NCI-H345 (cell line): ENCODE measurements at places on chromosomes 11 and 22.
A peak's percentile ranks its signal among the peaks of the same experiment; 100 is the strongest.

- peak; percentile 73 for DNase-seq
Observed at GRCh38 chr11:64181506-64182411, 4.2 kb upstream of the STIP1 start.

GRCh38 chr11:130166457-130166784, 6.8 kb downstream of the ST14 start:
- DNase-seq, result no peak

DNA sequence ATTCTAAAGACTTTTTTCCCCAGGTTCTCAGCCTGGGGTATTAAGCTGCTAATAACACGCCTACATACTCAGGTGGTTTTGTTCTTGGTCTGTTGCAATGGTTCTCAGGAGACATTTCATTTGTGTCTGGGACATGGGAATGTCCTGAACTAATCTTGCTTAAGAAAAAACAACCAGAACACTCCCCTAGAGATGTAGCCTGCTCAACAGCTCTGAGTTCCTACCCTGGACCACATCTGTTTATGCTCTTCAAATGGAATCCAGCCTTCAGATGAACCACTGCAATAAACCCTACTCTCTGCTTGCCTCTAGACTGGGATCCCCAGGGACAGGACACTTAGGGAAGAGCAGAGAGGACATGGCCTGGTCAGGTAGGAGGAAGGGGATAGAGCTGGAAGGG, 29.9 kb downstream of the RELT start:
- no peak for DNase-seq

- DNase-seq, result no peak
Observed at GRCh38 chr11:119207415-119207960, 1.3 kb downstream of the CBL start.

DNA sequence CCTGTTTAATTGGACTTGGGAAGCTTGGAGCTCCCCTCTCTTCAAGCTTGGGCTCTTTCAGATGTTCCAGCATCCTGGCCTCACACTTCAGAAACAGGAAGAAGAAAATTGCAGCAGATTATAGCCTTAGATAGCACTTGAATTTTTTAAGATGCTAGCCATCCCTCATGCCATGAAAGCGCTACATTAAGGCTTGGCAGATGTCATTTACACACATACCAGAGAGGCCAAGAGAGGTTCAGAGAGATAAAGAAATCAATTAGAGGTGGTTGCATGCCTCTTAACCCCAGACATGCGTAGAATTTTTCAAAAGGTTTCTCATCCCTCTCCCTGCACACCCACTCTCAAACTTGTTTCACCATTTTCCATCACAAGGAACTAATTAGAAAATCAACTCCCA, 31.9 kb upstream of the DBX1 start:
- DNase-seq, result no peak
